ENCODE measurements at places on chromosomes 3 and 15.

DNA sequence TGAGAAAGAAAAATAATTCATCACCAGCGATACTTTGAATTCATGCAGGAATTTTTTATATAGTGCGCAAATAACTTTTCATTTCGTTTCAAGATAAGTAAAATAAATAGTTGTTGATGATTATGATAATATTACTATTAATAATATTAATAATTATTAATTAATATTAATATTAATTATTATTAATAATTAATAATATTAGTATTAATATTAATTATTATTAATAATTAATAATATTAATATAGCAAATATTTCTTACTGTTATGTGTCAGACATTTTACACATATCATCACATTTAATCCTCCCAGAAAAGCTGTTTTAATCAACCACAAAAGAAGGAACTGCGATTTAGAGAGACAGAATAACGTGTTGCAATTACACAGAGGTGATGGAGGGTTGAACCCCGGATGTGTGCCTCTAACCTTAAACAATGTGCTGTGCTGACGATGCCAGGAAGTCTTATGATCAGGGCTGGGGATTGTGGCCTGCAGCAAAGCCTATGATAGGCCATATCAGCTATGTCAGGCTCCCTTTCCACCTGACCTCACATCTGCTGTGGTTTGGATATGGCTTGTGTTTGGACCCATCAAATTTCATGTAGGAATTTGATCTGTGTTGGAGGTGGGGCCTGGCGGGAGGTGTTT, 263.5 kb upstream of the NR2F2 start:
- no peak for DNase-seq

DNA sequence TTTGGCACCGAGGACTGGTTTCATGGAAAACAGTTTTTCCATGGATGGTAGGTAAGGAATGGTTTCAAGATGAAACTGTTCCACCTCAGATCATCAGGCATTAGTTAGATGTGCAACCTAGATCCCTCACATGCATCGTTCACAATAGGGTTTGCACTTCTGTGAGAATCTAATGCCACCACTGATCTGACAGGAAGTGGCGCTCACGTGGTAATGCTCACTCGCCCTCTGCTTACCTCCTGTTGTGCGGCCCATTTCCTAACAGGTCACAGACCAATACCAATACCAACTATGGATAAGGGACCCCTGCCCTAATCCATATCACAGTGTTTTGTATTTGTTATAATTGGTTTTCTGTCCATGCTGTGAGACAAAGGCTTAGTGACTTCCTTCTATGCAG, 58.9 kb downstream of the SLMAP start:
- peak; percentile 13 for DNase-seq

DNA sequence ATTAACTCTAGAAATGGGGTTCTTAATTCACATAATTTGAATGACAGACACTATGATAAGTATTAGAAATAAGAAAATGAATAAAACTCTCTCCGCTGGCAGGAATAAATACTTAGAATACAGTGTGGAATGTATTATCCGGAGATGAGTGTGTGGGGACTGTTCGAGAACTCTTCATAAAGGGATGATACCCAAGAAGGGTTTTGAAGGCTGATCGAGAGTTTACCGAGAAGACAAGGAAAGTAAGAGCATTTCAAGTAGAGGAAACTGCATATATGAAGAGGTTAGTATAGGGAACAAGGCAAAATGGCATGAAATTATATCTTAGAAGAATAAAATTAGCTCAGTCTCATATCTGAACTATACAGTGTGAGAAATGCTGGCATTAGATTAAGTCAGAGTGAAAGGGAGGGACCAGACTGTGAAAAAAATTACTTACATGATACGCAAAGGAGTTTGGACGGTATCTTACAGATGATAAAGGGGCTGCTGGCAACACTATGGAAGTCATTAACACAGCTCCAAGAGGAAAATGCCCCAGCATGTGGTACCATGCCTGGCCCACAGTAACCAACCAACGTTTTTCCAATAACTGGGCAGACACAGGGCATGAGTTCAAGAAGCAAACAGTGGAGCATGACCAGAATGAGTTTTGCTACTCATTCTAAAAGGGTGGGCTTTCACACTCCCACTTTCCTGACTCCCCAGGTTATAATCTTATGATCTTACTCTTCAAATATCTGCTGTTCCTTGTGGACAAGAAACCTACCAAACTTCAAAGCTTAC, 6.5 kb downstream of the DCBLD2 start:
- no peak for DNase-seq

DNA sequence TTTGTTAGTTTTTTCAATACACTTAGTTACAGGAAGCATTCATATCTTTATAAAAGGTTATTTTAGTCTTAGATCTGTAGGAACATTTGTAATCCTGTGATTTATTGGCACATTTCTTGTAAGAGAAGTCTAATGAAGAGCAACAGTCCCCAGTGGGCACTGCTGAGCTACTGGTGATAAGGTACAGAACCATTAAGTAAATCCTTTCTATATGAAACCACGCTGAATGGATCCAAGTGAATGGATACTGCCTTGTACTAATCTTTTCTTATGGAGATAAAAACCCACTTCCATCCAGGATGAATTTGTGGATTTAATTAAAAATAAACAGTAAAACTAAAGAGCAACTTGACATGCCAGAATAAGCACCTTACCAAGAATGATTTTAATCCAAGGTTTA, 64.0 kb downstream of the SHQ1 start:
- DNase-seq, result no peak

GRCh38 chr3:55688154-55688553, 201.0 kb upstream of the WNT5A start:
- DNase-seq, result no peak

DNA sequence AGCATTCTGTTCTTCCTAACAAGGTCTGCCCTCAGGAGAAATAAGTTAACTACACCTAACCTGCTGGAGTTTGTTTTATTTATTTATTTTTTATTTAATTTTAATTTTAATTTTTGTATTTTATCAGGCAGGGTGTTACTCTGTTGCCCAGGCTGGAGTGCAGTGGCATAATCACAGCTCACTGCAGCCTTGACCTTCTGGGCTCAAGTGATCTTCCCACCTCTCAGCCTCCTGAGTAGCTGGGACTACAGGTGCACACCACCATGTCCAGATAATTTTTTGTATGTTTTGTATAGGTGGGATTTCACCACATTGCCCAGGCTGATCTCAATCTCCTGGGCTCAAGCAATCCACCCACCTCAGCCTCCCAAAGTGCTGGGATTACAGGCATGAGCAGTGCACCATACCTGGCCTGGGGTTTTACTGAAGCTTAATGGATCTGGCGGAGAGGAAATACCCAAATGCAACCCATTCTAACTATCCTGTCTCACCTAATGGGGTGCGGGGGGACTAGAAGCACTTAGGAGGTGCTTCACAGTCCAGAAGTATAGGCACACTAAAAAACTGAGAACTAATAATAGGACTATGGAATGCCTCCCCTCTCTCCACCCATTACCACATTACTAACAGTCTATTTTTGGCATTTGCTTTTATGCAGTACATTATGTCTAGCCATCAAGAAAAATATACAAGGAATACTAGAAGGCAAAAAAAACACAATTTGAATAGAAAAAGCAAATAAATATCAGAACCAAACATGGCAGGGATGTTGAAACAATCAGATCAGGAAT, 61.4 kb downstream of the TTBK2 start:
- no peak for DNase-seq

DNA sequence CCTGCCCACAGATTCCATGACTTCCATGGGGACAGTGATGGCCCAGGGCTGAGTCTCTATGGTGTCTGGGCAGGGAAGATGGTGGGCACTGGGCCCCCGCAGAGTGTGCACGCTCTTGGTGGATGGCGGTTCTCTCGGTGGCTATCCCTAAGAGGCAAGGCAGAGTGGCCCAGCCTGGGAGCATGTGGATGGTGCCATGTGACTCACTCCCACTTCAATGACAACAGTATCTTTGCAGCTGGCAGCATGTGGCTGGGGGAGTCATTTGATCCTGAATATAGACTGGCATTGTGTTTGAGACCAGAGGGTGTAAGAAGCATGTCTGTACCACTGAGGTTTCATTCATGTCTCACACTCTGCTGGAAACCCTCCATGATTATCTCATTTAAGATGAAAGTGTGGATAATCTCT, 101.2 kb downstream of the CORO2B start:
- DNase-seq, result no peak

DNA sequence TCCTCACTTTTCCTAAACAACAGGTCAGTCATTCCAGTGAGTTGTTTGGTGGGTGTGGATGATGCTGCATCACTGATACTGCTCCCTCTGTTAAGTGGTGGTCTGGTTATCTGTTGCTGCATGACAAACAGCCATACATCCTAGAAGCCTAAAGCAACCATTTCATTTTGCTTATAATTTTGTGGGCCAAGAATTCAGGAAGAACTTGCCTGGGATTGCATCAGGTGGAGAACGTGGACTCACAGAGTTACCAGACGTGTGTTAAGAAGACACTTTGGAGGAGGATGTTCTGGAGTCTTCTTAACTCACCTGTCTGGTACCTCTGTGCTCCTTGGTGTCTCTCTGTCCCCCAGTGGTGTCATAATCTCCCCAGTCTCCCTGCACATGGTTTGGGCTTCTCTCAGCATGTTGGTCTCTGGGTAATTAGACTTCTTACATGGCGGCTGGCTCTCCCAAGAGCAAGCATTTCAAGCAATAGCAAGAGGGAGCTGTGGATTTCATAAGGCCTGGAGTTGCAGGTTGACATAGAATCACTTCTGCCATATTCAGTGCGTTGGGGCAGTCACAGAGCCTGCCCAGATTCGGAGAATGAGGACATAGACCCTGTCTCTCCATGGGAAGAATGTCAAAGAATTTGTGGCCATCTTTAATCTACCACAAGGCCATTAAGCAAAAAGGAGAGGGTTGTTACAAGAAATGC, 20.1 kb downstream of the USP3 start:
- DNase-seq, result no peak

DNA sequence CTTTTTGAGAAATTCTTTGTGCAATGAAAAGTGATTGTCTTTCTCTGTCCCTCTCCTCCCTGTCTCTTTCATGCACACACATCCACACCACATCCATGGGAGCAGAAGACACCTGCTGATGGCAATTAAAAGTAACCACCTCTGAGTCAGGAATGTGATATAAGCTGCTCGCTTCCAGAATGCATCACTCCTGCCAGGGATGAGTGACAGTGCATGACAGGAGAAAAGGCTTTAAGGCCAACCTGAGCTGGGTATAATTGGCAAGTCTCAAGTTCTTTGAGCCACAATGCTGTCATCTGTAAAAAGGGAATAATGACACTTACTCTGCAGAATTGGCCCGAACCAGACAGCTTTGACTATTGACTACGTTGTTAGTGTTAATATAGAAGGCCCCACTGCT, 59.6 kb downstream of the UBP1 start:
- DNase-seq, result no peak

GRCh38 chr15:89999676-90000185, 1.4 kb upstream of the ZNF710 start:
- DNase-seq, result no peak

GRCh38 chr3:143825513-143825912, 22.8 kb downstream of the SLC9A9 start:
- peak; percentile 14 for DNase-seq

GRCh38 chr15:68610825-68611224, 32.0 kb downstream of the CORO2B start:
- no peak for DNase-seq

- peak; percentile 4 for DNase-seq
Measured at GRCh38 chr3:149009732-149010131, 18.4 kb downstream of the GYG1 start.

GRCh38 chr15:80317389-80318182, 65.6 kb upstream of the CTXND1 start:
- no peak for DNase-seq

Data from activated CD8-positive, alpha-beta memory T cell treated with anti-CD3 and anti-CD28 coated beads for 4 hours (primary cell).